ENCODE measurements at places on chromosomes 2 and 18.

DNA sequence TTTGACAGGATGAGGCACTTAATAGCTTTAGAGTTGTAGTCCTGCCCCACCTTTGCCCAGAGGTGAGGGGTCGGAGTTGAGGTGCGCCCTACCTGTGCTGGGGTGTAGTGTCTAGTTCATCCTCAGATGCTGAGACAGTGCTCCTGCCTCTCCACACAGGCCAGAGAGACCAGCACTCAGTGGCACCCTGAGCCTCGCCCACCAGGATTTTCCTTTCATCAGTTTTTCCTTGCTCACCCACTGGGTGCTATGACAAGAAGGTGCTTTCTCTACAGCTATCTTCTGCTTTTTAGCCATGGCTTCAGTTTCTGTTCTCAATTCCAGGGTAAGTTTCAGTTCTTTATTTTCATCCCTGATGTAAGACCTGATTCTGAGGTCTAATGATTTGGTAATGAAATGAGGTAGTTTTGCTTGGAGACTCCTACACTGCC lies 16.8 kb upstream of the TMEM131 start:
- DNase-seq = no peak

- DNase-seq = no peak
Observed at GRCh38 chr2:50649626-50650402, 382.1 kb downstream of the NRXN1 start.

DNA sequence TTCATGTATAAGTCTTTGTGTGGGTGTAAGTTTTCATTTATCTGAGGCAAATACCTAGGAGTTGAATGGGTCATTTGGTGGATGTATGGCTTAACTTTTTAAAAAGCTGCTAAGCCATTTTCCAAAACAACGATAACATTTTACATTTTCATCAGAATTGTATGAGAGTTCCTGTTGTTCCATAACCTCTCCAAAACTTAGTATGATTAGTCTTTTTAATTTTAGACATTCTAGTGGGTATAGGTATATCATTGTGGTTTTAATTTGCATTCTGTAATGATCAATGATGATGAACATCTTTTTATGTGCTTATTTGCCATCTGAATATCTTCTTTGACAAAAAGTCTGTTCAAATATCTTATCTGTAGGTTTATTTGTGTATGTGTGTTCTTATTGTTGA lies 74.4 kb upstream of the UGP2 start:
- no peak for DNase-seq

- DNase-seq = no peak
Observed at GRCh38 chr2:85642725-85643124, 25.3 kb downstream of the SFTPB start.

DNA sequence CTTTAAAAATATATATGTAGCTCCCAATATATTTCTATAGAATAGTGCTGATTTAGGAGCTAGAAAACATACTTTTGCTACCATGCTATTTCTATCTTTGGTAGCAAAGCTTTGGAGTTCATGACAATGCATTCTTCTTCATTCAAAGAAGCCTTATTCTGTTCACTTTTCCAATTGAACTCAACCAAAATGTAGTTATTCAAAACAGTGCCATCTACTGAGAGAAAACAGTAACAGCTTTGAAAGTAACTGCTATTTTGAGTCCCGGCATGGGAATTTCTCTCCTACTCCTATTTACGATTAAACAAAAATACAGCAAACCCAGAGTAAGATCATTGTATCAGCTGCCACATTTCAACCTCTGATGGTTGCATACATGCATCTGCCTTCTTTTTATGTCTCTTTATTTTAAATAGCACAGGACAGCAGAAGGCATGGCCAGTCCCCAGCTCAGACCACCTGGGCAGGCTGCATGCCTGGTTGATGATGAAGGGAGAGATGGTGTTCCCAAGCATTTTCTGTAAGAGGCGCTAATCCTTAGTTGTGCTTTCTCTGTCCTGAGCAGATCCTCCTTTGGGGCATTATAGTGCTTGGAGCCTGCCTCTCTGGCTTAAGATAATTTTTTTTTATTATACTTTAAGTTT lies 69.7 kb upstream of the SULT1C3 start:
- DNase-seq = no peak

DNA sequence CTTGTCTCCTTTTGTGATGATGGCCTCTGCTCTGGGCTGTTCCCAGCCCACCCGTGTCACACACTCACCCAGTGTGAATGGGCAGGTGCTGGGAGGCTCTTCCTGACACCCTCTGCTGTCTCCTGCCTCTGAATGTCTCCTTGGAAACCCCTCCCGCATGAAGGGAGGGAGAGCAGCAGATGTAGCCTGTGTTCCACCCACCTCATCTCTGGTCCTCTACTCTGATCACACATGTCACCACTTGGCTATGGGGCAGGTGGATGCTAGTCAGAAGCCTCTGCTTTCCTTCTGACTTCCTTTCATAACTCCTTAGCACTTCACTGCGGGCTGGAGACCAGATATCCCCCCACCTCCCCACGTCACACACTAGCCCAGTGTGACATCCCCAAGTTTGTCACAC lies 23.9 kb downstream of the EFR3B start:
- no peak for DNase-seq

DNA sequence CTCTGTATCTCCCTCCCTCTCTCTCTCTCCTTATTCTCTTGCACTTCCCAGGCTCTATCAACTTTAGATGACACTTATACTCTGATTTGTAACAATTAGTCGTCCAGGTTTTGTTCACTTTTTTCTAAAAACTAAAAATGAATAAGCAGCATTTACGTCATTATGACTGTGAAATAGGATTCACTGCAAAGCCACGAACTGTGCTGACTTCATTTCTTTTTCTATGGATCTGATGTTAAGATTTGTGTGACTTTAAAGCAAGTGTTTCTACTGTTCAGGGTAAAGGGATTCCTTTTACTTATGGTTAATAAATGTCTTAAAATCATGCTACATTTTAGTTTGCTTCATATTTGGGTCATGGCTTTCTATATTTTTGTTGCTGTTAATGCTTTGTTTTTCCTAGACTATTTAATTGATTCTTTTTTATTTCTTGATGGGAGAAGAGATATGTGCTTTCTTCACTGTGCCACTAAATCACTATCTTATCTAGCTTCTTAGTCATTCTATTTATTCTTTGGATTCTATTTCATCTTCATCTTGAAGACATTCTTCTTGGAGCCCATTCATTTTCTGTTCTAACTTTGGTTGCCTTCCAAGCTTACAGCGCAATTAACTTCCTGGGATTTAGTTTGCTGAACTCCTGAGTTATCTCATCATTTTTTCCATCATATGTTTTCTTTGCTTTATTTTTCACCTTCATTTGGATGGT lies 480.4 kb upstream of the TRIB2 start:
- DNase-seq = no peak

GRCh38 chr2:85215448-85216401 lies 82.5 kb downstream of the TCF7L1 start:
- DNase-seq = no peak

DNA sequence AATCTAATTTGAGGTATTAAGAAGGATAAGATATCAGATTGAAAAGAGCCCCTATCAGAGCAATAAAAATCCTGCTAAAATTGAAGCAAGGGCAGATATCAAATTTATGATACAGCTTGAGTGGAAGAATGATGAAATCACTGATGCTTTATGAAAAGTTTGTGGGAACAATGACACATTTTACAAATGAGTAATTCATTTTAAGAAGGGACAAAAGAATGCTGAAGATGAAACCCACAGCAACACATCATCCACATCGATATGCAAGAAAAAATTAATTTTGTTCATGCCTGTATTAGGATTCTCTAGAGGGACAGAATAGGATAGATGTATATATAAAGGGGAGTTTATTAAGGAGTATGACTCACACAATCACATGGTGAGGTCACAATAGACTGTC lies 355.6 kb upstream of the GYPC start:
- DNase-seq = no peak

DNA sequence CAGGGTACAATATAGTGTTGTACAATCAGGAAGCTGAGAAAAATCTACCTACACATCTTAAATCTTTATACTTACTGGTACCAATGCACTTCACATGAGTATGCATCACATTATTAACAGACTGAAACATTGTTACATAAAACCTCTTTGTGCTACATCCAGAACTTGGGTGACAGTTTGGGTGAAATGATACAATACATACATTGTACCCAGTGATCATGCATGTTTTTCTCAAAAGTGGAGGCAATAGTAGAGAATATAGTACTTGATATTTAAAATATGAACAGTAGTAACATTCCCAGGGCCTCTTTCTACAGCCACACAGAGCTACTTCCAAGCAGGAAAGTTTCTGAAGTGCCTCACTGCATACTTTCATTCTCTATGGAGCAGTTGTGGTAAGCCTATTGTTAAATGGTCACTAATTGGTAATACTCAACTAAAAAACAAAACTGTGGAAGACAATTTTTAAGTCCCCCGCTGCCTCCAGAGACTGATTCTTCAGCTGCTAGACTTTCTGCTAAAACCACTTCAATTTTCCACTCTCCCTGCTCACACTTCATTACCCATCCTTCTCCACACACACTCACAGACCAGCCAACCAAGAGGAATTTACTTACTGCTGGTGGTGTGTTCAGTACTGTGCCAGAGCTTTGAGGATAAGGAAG lies 22.9 kb upstream of the GRB14 start:
- no peak for DNase-seq

GRCh38 chr2:12652723-12653122 lies 64.0 kb upstream of the TRIB2 start:
- no peak for DNase-seq

DNA sequence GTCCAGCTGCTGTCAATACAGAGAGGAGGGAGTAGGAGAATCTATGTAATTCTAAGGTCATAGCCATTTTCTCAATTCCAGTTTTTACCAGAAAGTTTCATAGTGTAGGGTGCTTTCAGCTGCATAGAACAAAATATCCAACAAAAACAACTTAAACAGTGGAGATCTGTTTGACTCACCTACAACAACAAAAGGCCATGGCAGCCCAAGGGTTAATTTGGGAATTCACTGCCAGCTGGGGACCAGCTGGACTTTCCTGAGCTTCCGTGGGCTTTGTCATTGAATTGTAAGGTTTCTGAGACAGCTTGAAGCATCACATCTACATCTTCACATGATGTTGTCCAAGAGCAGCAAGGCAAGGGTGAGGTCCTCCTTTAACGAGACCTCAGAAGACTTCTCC lies 512.7 kb downstream of the IRS1 start:
- DNase-seq = no peak

DNA sequence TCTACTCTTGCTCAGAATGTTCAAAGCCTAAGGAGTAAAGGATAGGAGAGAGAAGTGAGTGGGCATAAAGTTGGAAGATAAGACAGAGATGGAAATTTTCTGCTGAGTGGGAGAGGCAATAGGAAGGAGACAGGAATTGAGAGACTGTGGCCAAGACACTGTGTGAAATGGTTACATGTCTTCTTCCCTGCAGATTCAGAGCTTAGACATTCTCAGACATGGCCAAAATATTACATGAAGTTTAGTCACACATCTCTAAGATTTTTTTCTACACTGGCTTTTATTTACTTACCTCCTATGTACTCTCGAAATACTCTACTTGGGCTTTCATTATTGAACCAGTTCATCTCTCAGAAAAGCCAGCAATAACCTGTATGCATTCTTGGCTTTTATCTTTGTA lies 363.0 kb upstream of the FANCL start:
- no peak for DNase-seq

DNA sequence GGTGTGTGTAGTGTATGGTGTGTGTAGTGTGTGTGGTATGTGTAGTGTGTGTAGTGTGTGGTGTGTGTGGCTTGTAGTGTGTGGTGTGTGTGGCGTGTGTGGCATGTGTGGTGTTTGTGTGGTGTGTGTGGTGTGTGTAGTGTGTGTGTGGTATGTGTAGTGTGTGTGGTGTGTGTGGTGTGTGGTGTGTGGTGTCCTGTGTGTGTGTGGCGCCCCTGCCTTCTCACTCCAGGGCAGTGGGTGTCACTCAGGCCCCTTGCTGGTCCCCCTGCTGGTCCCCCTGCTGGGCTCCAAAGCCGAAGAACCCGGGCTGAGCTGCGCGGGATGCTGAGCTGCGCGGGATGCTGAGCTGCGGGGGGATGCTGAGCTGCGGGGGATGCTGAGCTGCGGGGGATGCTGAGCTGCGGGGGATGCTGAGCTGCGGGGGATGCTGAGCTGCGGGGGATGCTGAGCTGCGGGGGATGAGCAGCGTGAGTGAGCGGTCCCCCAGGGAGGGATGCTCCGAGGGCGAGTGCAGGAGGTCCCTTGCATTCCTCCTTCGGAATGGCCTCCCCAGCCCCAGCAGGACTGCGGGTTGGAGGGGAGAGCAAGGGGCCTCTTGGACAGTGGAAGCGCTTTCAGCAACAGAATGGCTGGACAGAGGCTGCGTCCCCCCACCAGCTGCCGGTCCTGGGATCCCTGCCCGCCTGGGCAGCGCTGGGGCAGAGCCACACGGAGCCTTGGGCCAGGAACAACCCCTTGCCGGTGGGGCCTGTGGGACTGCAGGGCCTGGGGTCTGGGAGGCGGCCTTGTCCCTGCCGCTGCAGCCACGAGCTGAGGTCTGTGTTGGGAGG lies 3.4 kb upstream of the RTP5 start:
- no peak for DNase-seq

GRCh38 chr2:109611467-109612095 lies 2.2 kb downstream of the SEPTIN10 start:
- no peak for DNase-seq

DNA sequence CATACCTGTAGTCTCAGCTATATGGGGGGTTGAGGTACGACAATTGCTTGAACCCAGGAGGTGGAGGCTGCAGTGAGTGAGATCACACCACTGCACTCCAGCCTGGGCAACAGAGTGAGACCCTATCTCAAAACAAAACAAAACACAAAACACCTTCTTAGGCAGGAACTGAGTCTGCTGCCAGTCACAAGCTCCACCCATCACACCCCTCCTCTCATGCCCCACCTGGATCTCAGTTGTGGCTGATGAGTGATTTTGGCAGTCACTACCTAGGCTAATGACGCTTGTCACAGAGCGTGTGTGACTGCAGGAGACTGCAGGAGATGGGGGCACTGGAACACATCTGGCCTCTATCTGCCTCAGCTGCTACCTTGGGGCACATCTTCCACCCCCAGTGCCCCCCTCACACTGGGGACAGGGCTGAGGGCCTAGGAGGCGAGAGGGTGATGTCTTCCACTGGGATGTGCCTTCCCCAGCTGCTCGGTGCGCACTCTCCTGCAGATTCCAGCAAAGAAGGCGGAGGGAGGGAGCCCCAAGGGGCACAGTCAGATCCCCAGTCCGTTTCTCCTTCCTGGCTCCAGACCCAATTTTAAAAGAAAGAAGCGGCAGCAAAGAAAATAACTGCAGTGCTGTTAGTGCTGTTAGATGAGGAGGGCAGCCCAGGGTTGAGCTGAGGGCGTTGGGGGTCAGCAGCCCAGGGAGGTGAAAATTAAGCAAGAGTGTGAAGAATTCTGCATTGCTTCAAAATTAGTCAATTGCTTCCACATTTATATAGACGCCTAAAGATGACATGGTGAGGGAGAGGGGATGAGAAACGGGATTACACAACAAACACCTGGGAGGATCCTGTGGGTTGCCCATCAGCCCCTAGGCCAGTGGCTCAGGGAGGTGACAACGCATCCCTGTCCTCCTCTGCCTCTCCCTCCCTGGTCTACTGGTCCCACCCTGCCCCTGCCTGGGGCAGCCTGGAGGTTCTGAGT lies 143.6 kb upstream of the HAAO start:
- no peak for DNase-seq

All from stimulated activated CD8-positive, alpha-beta memory T cell treated with anti-CD3 and anti-CD28 coated beads, Interleukin-12 subunit alpha, Interleukin-12 subunit beta, amount 100 ng/mL, for 4 hours (primary cell).